ACHN (cell line): ENCODE measurements at places on chromosomes 2 and 18.

- no peak for DNase-seq
These were observed 85.6 kb upstream of the LHCGR start for GRCh38 chr2:48841126-48841525.

GRCh38 chr2:40373111-40373510 is 78.8 kb downstream of the SLC8A1 start:
- DNase-seq: no peak

- no peak for DNase-seq
These were observed 170.9 kb upstream of the GATA6 start for GRCh38 chr18:21998486-21998885.

DNA sequence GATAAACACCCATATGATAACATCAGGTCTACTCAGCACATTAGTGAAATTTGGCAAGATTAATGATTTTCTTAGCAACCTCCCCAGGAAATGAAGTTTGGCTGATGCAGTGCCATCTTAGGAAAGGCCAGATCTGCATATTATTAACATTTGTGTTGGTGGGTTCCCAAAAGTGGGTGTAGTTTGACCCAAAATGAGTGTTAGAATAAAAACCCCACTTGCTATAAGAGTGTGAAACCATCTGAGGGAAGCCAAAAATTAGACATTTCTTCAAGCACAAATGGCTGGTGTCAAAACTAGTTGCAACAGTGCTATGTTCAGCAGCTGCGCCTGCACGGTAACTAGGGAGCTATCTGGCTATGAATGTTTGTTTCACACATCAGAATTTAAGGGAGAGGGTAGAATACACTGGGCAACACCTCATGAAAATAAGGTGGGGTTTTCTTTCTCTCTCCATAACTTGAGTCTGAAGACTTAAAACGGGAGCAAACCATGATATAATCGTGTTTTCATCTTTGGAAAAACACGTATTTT is 15.9 kb upstream of the CSRNP3 start:
- DNase-seq: no peak

GRCh38 chr2:25355270-25355669 is 13.5 kb upstream of the DNMT3A start:
- DNase-seq: no peak

DNA sequence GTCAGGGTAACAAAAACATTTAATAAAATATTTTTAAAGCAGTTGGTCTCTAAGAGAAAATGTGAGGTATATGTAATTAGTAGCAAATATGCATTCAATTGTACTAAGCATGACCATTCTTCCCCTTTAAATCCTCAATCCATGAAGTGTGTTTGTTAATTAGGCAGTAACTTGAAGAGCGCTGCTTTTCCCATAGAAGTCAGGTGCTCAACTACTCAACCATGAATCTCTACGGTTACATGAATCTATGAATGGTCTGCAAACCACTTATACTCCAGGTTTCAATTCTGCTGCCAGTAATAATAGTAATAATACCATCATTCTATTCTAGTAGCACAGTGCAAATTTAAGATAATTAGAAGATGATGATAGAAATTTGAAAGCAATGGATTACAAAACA is 55.8 kb downstream of the SLC8A1 start:
- no peak for DNase-seq

GRCh38 chr2:215370112-215370965 is 58.5 kb downstream of the ATIC start:
- DNase-seq: no peak

- DNase-seq: no peak
These were observed 323.0 kb downstream of the MTX2 start for GRCh38 chr2:176592216-176592615.

DNA sequence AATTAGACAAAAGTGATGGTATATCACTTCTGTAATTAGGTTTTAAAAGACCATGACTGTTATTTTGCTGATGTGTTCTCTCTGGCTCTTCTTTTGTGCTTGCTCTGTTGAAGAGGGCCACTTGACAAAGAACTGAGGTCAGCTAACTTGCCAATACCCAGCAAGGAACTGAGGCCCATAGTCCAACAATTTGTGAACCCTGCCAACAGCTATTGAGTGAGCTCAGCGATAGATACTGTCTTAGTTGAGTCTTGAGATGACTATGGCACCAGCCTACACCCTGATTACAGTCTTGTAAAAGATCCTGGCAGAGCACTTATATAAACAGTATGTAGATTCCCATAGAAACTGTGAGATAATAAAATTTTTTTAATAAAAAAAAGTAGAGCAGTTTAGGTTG is 103.0 kb downstream of the BMPR2 start:
- no peak for DNase-seq

DNA sequence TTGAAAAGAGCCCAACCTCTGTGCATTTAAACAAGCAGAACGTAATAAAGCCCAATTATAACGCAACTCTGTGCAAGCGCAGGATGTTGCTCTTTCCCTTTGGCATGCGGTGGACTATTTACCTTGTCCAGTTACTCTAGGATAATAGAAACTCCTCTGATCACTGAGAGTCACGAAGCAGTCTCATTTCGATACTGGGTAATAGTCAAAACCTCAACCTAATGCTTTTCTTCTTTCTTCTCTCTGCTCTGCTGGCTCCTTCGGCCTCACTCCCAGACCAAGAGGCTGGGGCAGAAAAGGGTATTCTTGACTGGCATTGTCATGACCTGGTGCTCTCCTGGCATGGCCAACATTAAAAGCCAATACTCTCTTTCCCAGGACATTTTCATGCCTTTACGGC is 89.7 kb upstream of the GCFC2 start:
- no peak for DNase-seq
